ENCODE measurements at places on chromosomes 7 and 10.

- no peak for DNase-seq
Measured at GRCh38 chr10:129774736-129775401, 189.2 kb downstream of the EBF3 start.

DNA sequence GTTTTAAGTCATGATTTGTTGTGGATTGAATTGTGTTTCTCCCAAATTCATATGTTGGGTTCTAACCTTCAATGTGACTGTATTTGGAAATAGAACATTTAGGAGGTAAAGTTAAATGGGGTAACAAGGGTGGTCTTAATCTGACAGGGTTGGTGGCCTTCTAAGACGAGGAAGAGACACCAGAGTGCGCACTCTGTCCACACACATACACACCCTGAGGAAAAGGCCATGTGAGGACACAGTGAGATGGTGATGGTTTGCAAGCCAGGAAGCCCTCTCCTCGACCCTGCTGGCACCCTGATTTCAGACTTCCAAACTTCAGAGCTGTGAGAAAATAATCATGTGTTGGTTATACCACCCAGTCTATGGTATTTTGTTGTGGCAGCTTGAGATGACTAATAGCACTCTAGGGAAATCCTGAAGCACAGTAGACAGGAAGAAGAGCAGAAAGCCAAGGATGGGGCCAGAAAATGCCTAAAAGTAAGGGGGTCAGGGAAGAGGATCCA lies 28.0 kb upstream of the SEM1 start:
- DNase-seq = no peak

DNA sequence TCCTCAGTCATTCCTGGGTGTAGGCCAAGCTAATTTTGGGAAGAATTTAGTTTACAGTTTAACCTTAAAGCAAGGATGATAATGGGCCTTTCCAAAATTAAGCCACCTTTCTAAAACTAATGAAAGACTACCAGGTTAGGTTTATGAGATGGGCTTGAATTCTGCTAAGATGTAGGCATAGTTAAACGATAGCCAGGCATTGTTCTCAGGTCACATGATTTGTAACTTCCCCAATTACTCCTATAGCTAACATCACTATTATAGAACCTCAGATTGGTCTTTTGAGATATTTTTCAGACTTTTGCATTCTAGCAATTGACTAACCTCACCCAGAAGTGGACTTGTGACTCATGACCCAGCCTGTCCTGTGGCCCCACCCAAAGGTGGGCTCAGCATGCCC lies 7.0 kb upstream of the NUB1 start:
- DNase-seq = no peak

- DNase-seq = no peak
Measured at GRCh38 chr7:101924171-101924570, 106.7 kb downstream of the CUX1 start.

- DNase-seq = no peak
Measured at GRCh38 chr10:104311184-104311720, 27.0 kb downstream of the ITPRIP start.

- DNase-seq = no peak
Measured at GRCh38 chr7:149175150-149175549, 20.2 kb upstream of the ZNF282 start.

DNA sequence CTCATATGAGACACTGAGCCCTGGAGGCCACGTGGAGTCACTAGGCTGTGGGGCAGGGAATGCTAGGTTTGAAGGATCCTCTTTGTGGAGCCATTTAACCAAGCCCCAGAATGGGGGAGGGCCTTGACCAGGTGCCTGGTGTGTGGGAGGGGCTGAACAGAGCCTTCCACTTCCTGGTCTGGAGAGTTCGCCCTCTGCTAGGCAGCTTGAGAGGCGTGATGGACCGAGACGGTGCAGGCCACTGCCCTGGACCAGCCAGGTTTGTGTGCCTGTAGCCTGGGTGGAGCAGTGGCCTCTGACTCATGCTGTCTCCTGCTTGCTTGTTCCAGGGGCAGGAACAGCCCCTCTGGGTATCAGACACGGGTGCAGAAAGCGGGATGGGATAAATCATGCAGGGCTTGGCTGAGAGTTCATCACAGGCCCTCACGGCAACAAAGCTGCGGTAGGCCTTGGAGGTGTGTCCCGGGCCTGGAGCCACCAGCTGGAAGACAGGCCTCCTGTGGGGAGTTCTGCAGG lies 27.4 kb downstream of the ADAMTS14 start:
- DNase-seq = no peak

DNA sequence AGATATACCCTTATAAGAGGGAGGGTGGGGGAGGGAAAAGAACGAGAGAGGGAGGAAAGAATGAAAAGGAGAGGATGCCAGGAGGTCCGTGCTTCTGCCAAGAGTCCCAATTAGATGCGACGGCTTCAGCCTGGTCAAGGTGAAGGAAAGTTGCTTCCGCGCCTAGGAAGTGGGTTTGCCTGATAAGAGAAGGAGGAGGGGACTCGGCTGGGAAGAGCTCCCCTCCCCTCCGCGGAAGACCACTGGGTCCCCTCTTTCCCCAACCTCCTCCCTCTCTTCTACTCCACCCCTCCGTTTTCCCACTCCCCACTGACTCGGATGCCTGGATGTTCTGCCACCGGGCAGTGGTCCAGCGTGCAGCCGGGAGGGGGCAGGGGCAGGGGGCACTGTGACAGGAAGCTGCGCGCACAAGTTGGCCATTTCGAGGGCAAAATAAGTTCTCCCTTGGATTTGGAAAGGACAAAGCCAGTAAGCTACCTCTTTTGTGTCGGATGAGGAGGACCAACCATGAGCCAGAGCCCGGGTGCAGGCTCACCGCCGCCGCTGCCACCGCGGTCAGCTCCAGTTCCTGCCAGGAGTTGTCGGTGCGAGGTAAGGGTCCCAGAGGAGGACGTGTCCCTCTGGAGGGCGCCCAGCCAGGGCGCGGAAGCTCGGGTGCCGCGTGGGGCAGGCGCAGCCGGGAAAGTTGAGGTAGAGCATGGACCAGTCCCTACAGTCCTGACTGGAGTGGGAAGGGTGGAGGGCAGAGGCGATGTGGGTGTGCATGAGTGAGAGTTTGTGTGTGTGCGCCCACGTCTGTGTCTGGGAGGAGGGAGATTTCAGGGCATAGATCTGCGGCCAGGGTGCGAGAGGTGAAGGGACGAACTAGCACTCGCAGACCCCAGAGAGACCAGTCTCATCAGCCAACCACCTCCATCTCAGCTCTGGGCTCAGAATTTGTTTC lies 844 bp downstream of the GRM3 start:
- DNase-seq = no peak

DNA sequence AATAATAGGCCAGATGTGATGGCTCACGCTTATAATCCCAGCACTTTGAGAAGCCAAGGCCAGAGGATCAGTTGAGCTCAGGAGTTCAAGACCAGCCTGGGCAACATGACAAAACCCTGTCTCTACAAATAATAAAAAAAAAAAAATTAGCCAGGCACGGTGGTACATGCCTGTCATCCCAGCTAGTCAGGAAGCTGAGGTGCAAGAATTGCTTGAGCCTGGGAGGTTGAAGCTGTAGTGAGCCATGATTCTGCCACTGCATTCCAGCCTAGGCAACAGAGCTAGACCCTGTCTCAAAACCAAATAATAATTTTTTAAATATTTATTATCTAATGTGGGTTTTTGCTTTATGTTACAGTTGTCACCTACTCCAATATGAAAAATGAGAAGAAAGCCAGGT lies 178.9 kb downstream of the ADK start:
- DNase-seq = no peak

DNA sequence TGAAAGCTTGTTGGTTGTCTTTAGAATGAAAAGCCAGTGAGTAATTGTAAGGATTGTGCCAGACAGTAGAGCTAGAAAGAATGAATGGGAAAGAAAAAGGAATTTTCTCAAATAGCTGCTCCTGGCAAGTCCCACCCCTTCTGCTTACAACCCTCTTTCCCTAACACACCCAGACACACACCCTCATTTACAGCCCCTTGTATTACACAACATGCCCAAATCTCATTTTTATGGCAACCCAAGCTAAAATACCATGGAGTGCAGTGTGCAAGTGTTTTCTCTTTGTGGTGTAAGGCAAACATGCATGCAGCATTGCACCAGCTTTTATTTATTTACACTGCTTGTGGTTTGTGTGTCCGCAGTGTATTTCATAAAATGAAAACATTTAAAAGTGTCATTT lies 1.5 kb downstream of the PRKAR2B start:
- no peak for DNase-seq

DNA sequence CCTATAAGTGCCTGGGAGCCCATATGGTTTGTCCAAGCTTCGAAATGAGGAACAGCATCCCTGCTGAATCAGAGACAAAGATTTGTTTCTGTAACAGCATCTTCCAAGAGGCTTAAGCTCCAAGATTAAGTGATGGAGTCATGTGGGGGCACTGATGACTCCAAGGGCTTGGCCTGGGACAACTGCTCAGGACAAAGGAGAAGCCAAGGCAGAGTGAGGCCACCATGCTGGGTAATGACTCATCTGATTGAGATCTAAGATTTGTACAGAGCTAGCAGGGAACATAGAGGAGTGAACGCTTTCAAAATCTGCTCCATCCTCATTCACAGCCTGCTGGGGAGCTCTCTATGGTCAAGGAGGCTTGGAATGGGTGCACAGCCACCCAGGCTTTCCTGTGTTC lies 49.3 kb downstream of the C10orf120 start:
- DNase-seq = no peak

GRCh38 chr10:66925896-66926715 lies at the start of gene LRRTM3:
Gene LRRTM3 (plus strand): TSS chr10:66926036.
- DNase-seq = no peak

DNA sequence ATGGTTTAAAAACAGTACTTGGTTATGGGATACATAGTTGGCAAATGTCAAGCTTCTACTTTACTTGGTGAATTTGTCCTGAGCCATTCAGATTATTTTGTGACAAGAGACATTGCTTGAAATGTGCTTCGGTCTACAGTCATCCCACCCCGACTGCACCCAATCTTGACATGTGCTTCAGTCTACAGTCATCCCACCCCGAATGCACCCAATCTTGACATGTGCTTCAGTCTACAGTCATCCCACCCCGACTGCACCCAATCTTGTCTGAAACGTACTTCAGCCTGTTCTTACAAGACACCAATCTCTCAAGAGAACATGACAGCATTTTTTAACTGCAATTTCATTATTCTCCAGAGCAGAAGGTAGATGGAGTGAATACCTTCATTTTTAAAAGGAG lies 47.8 kb downstream of the PRKCQ start:
- no peak for DNase-seq

DNA sequence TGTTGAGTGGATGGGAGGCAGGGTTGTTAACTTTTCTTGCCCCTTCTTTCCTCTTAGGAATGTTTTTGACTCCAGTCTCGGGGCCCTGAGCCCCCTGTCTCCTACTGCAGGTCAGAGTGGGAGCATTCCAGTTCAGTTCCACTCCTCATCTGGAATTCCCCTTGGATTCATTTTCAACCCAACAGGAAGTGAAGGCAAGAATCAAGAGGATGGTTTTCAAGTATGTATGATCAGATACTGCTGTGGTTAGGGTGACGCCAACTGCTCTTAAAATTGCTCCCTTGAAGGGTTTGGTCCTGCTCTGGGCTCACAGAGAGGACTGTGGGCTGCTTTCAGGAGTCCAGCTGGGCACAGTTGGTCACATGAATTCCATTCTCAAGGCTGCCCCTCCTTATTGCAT lies 22.0 kb downstream of the VWA2 start:
- no peak for DNase-seq

DNA sequence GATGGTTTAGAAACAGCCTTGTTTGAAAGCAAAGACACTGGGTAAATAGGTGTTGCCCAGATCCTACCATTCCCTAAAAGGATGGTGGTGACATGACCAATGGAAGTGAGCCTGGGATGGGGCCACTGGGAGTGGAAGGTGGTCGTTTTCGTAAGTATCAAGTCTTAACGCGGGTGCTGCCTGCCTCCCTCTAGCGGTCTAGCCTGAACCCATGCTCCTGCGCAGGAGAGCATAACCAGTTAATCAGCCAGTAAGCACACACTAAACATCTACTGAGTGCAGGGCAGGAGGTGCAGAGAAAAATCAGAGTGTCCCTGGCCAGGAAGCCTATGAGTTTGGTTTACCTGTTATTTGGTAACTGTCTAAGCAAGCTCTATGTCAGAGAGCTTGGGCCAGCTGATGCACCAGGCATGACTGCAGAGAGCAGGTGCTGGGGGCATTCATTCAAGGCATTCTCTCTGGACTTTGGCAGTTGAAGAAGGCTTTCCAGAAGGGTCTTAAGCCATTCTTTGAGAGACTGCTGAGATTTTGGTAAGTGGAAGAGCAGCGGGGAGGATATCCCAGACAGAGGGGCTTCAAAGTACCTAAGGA lies 930 bp downstream of the GARIN1A start:
- DNase-seq = no peak

- no peak for DNase-seq
Measured at GRCh38 chr10:23676296-23676695, 237.4 kb downstream of the OTUD1 start.

- no peak for DNase-seq
Measured at GRCh38 chr10:106082865-106083264, 1081.6 kb downstream of the SORCS1 start.
